Right kidney (tissue), 9 donors: ENCODE measurements at places on chromosomes 5 and 9.

DNA sequence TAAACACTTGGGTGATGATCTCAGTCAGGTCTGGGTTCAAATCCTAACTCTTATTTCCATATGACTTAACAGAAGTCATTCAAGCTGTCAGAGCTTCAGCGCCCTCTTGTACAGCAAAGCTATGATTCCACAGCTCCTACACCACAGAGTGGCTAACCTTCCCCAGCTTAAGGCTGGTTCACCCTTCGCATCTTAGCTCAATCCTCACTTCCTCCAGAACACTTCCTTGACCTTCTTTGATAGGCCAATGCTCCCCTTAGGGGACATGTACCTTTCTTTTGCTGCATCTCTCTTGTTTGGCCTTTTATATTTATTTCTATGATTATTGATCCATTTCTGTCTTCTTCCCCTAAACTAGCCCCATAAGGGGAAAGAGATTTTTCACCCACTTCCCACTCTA is 57.0 kb downstream of the RASEF start:
- no peak for DNase-seq

GRCh38 chr5:13460587-13460986 is 483.9 kb downstream of the DNAH5 start:
- no peak for DNase-seq

GRCh38 chr9:29044959-29045358 is 1471.7 kb upstream of the C9orf72 start:
- no peak for DNase-seq

- no peak for DNase-seq
Observed at GRCh38 chr9:16074963-16075362, 522.1 kb downstream of the CCDC171 start.

DNA sequence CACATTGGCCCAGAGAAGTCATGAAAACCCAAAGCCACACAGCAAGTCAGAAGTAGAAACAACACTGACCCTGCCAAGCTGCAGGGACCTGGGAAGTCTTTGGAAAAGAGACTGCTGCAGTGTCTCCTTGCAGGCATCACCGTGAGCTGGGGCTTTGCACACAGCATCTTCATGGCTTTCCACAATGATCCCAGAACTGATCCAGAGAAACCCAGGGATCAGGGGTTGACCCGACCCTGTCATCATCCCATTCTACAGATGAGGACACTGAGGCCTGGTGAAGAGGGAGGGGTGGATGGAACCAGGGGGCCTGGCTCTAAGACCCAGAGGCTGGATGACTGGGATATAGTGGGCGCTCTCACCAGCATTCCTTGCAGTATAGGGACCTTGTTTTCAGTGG is 4.3 kb upstream of the FAM78A start:
- DNase-seq, result no peak

GRCh38 chr9:20848490-20848889 is 164.4 kb downstream of the FOCAD start:
- no peak for DNase-seq

DNA sequence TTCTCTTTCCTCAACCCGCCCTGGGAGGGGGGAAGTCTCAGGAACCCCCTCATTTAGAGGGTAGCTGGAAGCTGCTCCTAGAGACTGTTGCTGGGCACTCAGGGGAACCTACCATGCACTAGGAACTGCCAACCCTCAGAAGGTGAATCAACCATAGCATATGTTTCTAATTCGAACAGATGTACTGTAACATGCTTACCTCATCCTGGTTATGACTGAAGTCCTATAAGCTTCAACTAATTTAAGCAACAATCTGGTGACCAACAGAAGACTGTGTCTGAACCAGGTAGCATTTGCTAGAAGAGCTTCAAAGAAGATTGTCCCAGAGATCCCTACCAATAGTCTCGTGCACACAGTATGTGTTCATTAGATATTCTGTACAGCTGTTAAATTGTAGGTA is 5.7 kb upstream of the PRDM6 start:
- DNase-seq, result no peak

- no peak for DNase-seq
Observed at GRCh38 chr5:22910523-22910922, 57.4 kb upstream of the CDH12 start.

- no peak for DNase-seq
Observed at GRCh38 chr5:157245476-157245875, 20.4 kb upstream of the CYFIP2 start.

DNA sequence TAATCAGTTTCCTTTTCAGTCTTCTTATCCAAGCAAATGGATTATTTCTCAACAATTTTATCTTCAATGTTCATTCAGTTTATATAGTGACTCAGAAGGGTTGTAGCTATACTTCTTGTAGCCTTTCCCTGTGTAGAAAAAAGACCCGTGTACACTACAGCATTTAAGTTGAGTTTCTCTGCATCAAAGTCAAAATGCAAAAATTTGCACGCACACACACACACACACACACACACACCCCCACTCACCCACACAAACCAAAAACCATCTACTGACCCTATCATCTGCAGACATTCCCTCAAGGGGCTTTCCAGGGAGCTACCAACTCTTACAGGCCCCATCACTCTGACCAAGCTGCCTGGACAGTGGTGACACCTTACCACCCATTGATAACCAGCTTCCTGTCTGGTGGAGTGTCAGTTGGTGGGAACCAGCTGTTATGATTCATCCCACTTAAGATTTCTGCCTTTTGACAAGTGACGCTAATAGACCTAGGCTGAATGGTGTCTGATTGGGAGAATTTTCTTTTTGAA is 12.2 kb upstream of the ELL2 start:
- no peak for DNase-seq

DNA sequence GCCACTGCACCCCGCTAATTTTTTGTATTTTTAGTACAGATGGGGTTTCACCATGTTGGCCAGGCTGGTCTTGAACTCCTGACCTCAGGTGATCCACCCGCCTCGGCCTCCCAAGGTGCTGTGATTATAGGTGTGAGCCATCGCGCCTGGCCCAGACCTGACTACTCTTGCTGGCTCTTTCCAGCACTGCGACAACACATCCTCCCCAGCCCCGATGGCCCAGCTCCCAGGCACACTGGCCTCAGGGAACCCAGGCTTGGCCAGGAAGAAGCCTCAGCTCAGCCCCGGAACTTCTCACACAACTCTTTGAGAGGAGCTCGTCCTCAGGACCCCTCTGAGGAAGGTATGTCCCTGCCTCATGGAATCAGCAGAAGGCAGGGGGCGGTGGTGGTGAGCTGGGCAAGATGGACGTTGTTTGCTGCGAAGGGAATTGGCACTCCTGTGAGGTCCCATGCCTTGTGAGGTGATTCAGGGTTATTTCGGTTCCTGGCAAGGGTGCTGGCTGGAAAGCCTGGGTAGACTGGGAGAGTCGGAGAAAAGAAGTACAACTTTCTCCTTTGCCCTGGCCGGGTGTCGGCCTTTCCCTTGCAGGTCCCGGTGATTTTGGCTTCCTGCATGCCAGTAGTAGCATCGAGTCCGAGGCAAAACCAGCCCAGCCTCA is 5.9 kb downstream of the DELE1 start:
- DNase-seq, result no peak

DNA sequence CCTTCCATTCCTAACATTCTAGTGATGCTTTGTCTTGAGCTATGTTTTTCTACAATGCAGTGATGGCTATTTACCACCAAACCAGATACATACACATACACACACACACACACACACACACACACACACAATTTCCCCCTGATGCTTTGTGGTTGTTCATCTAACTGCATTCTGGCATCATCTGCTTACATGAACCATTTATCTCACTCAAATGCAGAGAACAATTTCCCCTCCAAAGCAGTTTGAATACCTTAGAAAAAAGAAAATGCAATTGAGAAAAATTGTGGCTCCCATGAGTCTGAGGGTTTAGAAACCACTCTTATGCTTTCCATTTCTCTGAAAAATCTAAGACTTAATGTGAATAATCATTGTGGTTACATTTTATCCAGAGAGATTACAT is 1024.8 kb downstream of the TLE4 start:
- DNase-seq, result no peak

GRCh38 chr5:43316421-43316820 is 3.2 kb upstream of the HMGCS1 start:
- no peak for DNase-seq

GRCh38 chr5:164649266-164649665 is 1143.8 kb downstream of the MAT2B start:
- no peak for DNase-seq

DNA sequence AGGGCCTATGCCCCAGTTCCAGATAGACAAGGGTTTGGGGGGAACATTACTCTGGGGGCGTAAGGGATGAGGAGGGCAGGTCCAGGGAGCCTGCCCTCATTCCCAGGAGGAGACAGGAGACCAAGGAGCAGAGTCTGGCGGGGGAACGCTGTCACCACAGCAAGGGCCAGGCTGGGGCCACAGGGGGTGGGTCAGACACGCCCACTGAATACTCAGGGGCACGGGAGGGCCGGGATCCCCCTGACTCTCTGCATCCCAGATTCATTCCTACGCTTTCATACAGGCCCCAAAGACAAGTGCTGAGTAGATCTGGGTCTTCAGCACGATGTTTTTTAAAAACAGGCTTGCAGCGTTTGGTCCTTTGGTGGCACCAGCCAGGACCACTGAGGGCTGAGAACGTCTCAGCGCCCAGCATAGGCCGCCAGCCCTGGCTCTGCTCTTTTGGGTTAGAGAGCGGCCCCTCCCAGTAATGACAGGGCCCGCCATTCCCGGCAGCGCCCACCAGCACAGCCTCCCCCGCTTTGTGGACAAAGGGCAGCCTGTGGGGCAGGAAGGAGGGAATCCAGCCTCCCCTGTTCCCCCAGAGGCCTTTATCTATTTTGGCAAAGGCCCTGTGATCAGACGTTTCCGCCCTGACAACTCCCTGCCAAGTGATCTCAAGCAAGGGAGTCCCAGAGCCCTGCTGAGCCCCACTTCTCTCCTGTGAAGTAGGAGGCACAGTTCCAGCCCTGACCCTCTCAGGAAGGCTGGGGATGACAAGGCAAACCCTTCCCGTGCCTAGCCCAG is 24.9 kb downstream of the NEK6 start:
- no peak for DNase-seq
